Anterior cingulate cortex (tissue), 58 donors: ENCODE measurements at places on chromosomes 4 and X.

- no peak for DNase-seq
Observed at GRCh38 chr4:183082053-183082452, 17.0 kb upstream of the WWC2 start.

DNA sequence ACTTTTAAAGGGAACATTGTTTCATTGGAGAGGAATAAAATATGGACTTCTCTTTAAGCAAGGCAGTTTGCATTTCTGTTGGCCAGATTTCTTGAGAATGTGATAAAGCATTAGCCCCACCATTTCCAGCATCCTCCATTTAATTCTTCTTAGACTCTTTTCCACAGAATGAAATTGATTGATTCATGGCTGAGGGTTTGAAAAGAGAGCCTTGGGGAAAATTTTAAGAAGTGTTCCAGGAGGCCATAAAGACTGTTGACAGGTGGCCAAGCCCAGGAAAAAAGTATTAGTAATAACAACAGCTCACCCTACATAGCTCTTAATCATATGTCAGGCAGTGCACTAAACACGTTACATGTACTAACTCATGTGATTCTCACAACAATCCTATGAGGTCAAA is 53.4 kb downstream of the SHROOM3 start:
- DNase-seq: no peak

- no peak for DNase-seq
Observed at GRCh38 chr4:165751882-165752281, 121.2 kb upstream of the TLL1 start.

GRCh38 chr4:111330786-111331185 is 707.9 kb upstream of the PITX2 start:
- no peak for DNase-seq

DNA sequence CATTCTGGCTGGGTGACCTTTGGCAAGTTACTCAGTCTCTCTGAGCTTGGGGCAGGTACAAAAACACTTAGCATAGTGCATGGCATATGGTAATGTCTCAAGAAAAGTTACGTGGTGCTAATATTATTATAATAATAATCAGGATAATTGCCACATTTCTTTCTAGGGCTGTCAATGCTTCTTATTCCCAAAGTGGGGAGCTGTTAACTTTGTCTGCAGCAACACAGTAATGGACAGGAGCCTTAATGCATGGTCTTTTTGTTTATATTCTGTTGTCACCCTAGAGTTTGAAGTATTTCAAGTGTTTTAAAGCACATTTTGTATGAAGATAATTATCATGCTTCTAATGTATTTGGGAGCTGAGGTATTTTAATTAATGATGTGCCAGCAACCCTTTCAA is 121.8 kb downstream of the FHIP1A start:
- no peak for DNase-seq

DNA sequence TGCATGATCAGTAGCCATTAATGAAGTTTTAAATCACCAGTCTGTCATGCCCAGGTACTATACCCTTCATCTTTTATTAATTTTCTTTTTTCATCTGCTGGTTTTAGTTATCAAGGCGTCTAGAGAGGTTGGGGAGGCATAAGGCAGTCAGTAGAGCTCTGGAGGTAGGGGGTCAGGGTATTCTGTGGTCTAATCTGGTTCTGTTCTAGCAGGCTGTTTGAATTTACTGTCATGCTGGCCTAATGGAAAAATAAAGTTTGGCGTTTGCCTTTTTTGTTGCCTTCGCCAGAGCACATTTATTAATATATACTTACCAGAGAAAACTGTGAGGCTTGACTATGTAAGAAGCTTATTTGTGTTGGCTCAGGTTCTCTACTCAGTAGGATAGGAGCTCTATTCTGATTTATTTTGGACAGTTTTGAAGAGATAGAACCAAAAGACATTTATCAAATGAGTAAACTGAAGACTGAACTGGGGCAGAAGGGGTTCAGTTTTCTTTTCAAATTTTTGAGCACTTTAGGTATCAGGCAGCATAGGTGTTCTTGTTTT is 46.9 kb downstream of the TMEM131L start:
- DNase-seq: no peak

- no peak for DNase-seq
Observed at GRCh38 chr4:56742080-56742871, 61.2 kb upstream of the HOPX start.

DNA sequence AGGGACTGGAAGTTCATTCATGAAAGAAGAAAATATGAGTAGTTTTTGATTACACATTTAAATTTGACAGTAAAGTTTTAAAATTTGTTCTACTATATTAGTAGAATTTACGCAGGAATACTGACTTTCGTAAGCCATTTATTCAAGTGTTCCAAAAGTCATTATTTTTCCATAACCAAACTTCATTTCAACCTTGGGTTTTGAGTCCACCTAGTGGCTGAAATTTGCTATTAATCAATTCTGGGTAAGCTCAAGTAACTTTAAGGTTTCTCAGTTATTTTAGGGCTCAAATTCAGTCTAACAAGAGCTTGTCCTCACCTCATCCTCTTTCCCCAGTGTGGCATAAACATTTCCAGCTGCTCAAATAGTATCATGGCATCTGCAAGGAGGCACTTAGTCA is 175.4 kb downstream of the SH3BGRL start:
- DNase-seq: no peak
